Stimulated activated CD4-positive, alpha-beta T cell treated with anti-CD3 and anti-CD28 coated beads, Interleukin-4, amount 100 ng/mL, for 4 hours (primary cell): ENCODE measurements at places on chromosomes 13 and 19.

DNA sequence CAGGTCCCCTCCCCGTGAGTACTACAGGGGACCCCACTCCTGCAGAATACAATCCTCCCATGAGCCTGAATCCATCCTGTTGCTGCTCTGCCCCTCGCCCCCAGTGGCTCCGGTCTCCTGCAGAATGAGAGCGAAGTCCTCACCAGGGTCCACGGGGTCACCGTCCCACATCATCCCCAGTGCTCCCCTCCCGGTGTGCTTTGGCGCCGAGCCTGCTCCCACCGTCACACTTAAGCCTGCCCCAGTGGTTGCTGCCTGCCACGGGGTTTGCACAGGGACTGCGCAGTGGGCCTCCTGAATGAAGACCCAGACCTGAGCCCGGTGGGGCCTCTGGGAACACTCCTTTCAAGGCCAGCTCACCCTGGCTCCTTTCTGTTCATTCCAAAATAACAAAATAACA lies 30.5 kb downstream of the NKPD1 start:
- DNase-seq, result no peak

DNA sequence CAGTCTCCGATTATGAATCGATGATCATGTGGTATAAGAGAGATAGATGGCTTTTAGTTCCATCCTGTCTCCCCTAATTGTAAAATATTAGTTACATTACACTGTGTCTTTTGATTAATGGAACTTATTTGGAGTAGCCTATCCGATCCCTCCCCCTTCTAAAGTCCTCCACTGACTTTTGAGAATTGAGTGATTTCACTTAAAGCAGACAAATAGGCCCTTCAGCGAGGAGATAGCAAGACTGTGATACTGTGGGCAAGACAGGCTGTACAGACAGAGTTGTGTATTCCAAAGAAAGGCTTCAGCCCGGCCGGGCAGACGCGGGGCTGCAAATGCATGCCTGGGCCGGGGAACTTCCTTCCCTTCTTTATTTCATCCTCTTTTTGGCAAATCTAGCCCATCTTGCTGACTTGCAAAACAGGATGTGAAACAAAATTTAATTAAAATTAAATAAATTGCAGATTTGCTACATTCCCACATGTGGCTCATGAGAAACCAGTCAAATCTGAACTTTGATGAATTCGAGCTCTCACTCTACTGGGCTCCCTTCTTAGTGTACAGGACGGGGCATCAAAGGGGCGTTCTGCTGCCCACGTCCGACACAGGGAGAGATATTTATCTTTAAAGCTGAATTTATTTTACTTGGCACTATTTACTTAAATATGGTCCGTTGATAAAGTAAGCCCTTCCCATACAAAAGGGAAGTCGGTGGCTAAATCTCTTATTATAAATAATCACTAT lies 314.8 kb downstream of the ZNF536 start:
- DNase-seq, result no peak

GRCh38 chr13:99218545-99218944 lies 17.9 kb downstream of the UBAC2 start:
- no peak for DNase-seq

DNA sequence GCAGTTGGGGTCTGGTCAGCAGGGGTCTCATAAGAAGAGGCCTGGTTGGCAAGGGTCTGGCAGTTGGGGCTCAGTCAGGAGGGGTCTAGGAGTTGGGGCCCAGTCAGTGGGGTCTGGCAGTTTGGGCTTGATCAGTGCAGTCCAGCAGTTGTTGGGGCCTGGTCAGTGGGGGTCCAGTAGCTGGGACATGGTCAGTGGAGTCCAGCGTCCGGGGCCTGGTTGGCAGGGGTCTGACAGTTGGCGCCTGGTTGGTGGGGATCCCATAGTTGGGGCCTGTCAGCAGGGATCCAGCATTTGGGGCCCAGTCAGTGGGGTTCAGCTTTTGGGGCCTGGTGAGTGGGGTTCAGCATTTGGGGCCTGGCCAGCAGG lies 60.5 kb upstream of the TPM4 start:
- no peak for DNase-seq

DNA sequence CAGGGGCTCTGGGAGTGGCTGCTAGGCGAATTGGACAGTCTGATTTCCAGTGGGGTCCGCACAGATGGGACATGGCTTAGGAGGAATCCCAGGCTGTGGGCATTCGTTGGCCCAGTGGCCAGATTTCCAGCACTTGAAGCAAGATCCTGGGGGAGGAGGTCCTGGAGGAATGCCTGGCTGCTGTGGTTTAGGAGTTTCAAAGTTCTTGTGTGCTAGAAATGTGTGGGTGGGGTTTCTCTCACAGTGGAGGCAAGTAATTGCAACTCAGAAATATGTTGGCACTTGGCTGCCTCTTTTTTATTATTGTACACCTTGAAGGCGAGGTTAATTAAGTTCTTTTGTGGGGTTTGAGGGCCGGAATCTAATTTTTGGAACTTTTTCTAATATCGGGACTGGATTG lies 17.1 kb downstream of the IGFL3 start:
- DNase-seq, result no peak

GRCh38 chr13:102117175-102117831 lies 284.5 kb downstream of the FGF14 start:
- DNase-seq, result no peak

GRCh38 chr13:66520511-66521355 lies 709.4 kb downstream of the PCDH9 start:
- no peak for DNase-seq

DNA sequence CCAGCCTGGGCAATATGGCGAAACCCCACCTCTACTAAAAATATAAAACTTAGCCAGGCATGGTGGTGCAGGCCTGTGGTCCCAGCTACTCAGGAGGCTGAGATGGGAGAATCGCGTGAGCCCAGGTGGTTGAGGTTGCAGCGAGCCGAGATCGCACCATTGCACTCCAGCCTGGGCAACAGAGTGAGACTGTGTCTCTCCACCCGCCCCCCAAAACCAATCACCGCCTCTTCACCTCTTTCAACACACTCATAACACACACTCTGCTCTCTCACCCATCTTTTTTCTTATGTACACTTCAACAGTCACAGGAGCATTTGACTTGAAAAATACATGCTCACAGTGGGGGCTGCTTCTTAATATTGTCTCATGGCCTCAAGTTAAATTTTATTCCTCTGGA lies 76.8 kb downstream of the ESD start:
- DNase-seq, result no peak

DNA sequence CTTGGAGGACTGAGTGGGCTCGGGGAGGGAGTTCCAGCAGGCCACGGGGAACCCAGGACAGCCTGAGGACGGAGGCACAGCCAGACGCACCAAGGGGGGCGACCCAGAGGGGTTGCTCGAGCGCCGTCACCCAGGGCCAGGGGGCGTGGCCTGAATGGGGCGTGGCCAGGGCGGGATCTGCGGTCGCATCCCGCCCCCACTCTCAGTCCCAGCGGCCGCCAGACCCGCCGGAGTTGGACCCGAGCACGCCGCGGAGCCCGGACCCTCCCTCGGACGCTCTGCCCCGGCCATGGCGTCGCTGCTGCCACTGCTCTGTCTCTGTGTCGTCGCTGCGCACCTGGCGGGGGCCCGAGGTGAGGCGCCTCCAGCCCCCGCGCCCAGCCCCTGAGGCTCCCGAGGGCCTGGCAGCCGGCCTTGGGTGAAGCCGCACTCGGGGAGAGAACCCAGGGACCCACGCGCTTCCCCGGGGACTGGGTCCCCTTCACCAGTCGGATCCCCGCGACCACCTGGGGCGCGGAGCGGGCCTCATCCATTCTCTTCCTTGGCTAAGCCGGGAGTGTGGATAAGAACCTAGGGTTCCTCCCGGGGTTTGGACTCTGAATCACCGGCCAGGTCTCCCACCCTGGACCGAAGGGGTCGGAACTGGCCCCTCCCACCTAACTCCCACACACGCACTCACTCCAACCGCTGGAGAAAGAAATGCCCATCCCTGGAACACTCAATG lies at the start of gene CILP2:
Gene CILP2 (plus strand): TSS at position 205 of the 724 bp plus-strand sequence. CDS start 85 bp downstream, at position 290.
- peak; percentile 44 for DNase-seq

- DNase-seq, result no peak
Observed at GRCh38 chr19:42554046-42554575, 25.8 kb upstream of the CEACAM1 start.

- DNase-seq, result no peak
Observed at GRCh38 chr19:46371371-46371901, 24.5 kb downstream of the PPP5C start.

- no peak for DNase-seq
Observed at GRCh38 chr13:31433746-31434145, 234.0 kb downstream of the B3GLCT start.

- no peak for DNase-seq
Observed at GRCh38 chr19:7010722-7011593, 10.3 kb downstream of the MBD3L2B start.

GRCh38 chr13:79402074-79402635 lies 3.9 kb downstream of the RBM26 start:
- no peak for DNase-seq

GRCh38 chr13:35784286-35784951 lies 307.9 kb upstream of the MAB21L1 start:
- DNase-seq, result no peak

GRCh38 chr13:95248953-95249352 lies 52.3 kb downstream of the ABCC4 start:
- no peak for DNase-seq

- peak; percentile 79 for DNase-seq
Observed at GRCh38 chr19:13850910-13851733, 25.8 kb upstream of the NANOS3 start.

DNA sequence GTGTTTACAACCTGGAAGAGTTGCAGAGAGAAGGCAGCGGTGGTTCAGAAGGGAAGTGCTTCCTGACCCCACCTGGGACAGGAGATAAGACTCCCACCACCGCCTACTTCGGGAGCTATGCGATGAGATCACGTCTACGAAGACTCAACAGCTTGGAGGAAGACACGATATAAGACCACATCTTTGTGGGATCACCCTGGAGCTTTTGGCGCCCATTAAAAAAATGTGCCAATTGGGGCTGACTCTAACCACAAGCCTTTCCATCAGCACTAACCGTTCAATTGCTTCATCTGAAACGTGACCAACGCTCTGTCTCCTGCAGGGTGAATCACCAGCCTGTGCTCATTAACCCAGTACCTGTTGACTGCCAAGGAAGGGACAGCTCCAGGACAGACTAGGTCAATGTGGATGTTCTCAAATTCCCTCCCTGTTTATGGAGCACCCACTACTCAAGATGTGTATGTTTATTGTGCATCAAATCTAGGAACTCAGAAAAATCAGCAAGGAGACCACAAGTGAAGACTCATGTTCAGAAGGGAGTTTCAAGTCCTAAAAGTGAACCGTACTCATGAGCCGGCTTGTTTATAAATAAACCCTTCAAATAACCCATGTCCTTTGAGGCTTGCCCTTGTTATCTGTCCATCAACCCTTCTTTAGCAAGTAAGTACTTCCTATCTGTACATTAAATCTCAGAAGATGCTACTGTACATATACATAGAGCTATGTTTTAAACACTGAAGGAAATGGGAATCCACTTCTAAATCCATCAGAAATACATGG lies 67.5 kb downstream of the LATS2 start:
- no peak for DNase-seq

- DNase-seq, result no peak
Observed at GRCh38 chr13:36242761-36243160, 28.4 kb upstream of the SOHLH2 start.

DNA sequence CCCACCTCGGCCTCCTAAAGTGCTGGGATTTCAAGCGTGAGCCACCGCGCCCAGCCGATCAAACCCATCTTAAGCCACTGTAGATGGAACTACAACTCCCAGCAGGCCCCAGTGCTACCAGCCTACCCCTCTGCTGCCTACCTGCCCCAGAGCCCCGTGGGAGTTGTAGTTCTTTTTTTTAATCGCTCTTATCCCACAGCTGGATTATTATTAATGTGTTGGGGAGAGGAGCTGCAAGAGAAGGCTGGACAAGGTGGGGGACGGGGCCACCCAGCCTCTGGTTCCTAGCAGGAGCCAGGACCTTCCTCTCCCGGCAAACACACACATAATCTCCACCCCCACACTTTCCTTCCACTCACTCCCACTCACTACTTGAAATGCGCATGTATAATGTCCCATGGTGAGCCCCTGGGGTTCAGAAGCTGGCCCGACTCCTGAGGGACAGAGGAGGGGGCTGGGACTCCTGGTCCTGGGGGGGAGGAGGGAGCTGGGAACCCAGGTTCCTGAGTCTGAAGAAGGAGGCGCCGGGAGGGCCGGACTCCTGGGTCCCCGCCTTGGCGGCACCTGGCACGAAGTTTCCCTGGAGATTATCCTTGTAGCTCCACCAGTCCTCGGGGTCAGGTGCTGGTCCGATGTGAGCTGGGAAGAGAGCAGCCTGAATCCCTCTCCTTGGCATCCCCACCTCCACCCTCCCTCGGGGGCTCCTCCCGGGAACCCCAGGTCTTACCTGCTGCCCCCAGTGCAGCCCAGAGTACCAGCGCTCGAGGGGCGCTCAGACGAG lies 958 bp downstream of the CA11 start:
- DNase-seq, result peak; percentile 72

- DNase-seq, result no peak
Observed at GRCh38 chr13:42129033-42129432, 80.6 kb downstream of the DGKH start.
